SW 1271 (cell line): ENCODE measurements at places on chromosomes 3 and 15.

GRCh38 chr15:69760890-69761568 is 308.4 kb downstream of the RPLP1 start:
- DNase-seq = peak; percentile 98

- no peak for DNase-seq
These were observed 61.8 kb upstream of the CMSS1 start for GRCh38 chr3:99755831-99756230.

DNA sequence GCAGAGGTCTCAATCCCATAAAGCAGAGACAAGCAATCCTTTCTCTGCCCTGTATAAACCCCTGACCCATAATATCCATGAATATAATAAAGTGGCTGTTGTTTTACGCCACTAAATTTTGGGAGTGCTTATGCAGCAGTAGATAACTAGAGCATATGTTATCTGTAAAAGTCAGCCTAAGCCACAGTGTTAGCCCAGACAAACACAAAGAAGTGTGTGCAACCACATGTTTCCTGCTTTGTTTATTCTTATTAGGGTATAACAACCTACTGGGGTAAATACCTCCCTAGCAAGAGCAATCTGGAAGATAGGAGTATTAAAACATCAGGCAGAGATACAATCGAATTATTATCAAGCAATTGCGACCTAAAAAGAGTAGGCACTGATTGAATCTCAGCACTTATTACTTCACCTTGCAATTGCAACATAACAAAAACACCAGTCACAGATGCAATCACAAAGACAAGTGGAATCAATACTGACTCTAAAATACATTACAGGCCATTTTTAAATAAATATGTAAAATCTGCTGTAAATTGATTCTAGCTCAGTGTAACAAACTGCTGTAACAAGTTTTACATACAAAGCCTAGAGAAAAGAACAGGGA is 94.6 kb upstream of the UBE2E2 start:
- no peak for DNase-seq

- no peak for DNase-seq
These were observed 268.2 kb downstream of the BCHE start for GRCh38 chr3:165568907-165569462.

DNA sequence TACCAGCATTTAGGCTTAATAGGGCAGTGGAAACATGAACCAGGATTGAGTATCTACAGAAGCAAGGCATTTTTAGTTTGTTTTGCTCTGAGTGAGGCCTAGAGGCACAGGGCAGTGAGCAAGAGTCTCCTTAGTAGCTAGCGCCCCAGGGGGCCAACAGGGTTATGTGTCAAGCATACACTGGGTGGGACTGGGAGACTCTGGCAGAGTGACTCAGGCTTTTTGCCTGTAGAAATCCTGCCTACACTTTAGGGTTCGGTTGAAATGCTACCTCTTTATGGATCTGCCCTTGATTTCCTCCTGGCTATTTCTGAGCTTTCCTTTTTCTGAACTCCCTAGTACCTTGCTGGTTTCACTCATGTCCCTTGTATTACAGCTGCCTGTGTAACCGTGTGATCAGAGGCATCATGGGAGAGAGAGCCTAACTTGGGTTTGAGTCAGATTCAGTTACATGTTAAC is 72.2 kb downstream of the TOP2B start:
- no peak for DNase-seq

DNA sequence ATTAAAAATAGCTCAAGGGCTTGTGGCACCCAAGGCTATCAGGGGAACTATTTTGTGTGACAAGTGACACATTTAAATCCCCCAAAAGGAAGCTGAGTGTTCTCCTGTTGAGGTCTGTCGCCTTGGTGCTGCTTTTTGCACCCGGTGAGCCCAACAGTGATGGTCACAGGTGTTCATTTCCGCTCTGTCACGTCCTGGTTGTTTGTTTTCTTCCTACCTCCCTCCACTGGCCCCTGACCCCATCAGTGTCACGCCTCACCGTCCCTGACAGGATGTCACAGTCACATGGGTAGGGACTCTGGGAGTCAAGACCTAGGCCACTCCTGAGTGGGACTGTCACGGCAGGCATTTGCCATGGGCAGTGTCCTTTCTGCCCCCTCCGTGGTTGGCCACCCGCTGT is 11.2 kb downstream of the SLCO3A1 start:
- DNase-seq = no peak

GRCh38 chr3:190644766-190645165 is 130.9 kb downstream of the IL1RAP start:
- DNase-seq = no peak

DNA sequence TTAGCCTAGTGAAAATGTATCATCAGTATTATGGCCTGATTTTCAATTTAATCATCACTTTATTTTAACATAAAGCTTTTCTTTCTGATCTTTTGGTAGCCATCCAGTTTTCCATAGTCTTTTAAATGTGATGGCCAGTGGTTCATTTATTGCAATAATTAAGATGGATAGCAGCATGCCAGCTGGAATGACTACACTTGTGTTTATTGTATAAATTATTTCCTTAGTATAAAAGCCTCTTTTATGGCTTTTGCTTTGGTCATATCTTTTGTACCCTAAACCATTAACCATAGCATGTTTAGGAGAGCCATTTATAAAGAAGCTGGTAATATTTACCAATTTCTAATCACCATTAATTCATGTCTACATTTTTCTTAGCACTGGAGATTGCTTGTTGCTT is 31.7 kb downstream of the ALCAM start:
- no peak for DNase-seq

GRCh38 chr15:88986949-88987590 is 73.9 kb upstream of the MFGE8 start:
- no peak for DNase-seq

DNA sequence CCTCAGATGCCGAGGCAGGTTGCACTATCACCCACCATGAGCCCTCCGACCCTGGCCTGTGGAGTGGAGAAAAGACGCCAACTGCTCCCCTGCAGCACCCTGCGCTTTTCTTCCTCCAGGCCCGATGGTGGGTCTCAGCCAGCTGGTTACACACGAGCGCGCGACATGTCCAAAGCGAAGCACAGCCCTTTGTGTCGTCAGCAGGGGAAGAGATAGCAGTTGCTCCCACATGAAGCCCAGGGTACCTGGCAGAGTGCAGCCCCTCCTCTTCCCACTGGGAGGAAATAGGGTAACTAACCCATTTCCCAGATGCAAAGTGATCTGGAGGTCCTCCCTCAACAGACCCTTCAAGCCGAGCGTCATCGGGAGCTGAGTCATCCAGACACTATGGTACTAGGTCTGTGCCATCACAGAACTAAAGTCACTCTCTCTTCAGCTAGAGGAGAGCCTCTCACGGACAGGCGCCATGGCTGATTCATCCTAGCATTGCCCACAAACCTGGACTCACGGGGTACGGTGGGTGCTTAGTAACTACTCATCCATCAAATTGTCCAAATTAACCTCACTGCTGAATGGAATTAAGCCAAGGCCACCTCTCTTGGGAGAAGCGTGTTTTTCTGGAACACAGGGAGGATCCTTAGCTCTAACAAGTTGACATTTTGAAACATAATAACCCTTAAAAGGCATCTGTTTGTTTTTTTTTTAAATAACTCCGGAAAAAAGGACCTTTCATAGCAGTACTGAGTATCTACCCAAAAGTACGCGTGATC is 45.2 kb upstream of the BDH1 start:
- DNase-seq = no peak

- no peak for DNase-seq
These were observed 119.9 kb downstream of the ADAM10 start for GRCh38 chr15:58629625-58630024.

DNA sequence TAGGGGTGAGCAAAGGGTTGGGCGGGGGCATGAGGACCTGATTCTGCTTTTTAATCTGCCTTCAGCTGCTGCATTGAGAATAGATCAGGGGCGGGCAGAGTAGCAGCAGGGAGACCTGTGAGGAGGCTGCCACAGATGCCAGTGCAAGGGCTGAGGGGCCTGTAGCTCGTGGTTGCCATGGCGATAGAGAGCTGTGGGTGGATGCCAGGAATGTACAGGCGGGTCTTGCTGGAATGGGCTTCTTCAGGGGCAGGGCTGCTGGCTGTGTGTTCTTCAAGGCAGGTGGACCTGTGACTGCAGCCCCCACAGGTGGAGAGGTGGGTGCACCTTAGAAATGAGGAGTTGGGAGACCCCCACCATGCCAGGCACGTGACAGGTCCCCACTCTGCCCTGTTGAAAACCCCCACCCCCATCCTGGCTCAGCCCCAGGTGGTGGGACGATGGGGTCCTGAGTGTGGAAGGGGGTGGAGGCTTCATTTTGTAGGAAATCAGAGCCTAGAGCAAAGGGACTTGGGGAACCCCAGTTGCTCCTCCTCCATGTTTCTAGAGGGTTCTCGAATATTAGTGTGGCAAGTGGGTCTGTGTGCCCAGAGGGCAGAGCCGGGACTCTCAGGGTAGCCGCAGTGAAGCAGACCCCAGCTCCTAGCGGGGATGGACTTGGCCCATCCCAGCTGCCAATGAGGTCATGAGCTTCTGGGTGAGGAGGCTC is 38.3 kb downstream of the SLC6A6 start:
- DNase-seq = peak; percentile 17

GRCh38 chr3:16247282-16248061 is 17.3 kb downstream of the DPH3 start:
- DNase-seq = peak; percentile 27

- no peak for DNase-seq
These were observed 61.9 kb downstream of the EIF3J start for GRCh38 chr15:44598892-44599291.
